Stimulated activated CD8-positive, alpha-beta memory T cell treated with anti-CD3 and anti-CD28 coated beads, Interleukin-4, amount 100 ng/mL, for 4 hours (primary cell): ENCODE measurements at places on chromosomes 4 and X.

DNA sequence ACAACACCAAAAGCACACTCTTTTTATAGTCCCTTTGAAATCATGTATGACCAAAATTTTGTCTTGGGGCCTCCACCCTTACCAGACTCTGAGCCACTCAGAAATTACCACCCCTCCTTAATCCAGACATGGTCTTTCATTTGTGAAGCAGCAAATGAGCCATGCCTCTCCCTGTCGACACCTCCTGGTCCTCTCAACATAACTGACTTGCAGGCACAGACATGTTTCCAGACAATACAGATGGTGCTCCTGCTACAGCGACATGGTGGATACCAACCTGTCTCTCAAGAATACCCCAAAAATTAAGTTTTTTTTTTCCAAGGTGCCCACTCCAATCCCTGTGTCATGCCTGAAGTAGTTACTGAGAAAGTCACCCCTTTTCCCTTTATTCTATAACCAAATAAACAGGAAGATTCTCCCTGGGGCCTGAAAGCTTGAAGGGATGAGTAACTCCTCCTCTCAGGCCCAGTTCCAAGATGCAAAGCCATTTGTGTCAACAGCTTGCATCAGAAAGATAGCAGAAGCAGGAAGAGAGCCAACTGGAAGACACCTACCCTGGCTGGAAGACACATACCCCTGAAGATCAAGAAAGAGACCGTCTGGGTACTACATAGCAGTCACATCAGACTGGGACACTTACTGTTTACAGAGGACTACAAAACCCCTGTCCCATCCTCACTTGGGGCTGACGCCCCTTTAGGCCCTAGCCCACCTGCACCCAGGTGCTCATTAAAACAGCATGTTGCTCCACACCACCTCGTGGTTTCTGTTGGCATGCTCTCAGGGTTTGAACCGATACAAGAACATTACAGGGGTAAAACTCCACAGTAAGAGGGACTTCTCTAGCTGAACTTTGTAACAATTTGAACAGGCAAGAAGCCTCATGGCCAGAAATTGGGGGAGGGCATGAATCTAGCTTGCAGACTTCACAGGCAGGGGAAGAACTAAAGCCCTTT is 5.5 kb upstream of the UGT2B17 start:
- DNase-seq = no peak

GRCh38 chrX:82782014-82782413 is 726.1 kb upstream of the POU3F4 start:
- no peak for DNase-seq

DNA sequence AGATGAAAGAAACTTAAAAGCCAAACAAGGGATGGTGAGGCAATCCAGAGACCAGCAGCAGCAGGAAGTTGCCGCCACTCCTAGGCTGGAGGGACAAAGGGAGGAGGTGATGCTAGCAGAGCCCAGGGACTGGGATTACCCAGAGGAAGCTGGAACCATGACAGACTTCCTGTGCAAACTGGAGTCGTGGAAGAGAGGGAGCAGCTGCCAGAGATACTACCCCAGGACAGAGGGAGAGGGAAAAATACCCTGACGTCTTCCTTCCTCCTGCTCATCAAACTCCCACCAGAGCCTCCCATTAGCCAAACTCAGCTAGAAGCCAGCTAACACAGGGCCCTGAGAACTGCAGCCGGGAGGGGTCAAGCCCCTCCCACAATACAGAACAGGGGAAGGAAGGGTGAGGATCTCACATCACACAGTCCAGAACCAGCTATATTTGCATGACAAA is 101.2 kb upstream of the KLF3 start:
- no peak for DNase-seq

GRCh38 chrX:49111791-49112190 is 11.7 kb downstream of the GPKOW start:
- no peak for DNase-seq

- no peak for DNase-seq
Measured at GRCh38 chr4:52076731-52077130, 25.6 kb downstream of the SPATA18 start.

DNA sequence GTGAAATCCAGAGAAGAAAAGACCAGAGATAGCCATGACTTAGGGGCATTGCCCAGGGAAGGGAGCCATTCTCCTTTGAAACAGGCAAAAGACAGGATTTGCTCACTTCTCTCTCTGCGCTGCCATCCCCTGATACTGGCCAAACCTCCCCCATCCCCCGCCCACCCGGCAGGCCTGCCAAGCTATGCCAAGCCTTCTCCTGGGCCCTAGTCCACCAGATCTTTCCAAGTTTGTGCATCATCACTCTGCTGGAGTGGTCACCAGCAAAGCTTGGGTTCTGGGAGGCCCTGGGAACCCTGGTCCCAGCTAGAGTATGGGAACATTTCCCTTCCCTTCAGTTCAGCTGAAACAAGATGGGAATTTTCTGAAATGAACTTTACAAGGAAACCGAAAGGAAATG is 18.4 kb downstream of the EFNB1 start:
- no peak for DNase-seq

DNA sequence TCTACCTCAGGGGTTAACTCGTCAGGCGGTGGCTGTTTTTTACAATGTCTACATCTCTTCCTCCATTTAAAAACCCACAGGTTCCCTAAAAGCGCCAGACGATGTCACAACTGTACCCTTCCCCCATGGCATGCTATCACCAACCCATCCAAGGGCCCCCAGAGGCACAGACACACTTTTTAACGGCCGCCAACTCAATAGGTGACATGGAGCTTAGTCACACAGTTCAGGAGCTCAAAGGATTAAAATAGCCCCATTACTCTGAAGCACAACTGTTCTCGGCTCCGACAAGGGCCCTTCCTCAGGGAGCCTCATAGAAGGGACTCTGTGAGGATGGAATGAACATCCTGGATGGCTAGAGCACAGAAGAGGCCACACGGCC is 12.4 kb downstream of the SH3KBP1 start:
- no peak for DNase-seq

DNA sequence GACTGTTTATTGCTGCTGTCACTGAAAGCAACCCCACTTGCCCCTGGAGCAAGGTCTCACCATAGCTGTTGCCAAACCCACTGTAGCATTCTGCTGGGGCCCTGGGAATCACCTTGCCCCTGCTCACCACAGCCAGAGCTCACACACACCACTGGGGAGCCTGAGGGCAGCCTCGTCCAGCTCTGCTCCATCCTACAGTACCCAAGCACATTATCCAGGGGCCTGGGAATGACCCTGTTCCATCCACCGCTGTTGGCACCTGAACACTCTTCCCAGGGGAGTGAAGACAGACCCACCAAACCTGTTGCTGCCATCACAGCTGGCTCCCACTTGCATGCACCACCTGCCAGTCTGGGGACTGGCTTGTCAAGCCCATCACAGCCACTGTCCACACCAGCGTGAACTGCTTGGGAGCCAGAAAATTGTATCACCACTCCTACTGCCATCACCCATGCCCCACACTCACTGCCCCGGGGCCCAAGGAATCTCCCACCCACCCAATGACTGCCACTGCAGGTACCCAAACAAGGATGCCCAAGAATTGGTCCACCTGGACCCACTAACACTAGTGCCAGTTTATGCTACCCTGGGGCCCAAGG is 811.3 kb downstream of the KLHL13 start:
- no peak for DNase-seq

DNA sequence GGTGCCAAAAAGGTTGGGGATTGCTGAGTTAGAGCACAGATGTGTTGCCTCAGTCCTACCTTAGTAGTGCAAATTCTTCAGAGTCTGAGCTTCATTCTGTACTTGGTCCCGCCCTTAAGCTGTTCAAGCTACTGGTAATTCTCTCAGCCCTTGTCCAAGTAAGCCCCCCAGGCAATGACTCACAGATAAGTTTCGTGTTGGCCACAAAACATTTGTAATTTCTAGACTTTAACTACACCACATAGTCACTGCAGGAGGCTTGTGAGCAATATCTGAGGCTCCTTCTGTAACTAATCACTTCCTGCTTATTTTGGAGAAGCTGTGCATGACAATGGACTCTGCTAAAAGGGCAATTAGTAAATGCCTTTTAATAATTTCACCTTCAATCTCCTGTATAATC is 1420.5 kb downstream of the PCDH7 start:
- DNase-seq = no peak

DNA sequence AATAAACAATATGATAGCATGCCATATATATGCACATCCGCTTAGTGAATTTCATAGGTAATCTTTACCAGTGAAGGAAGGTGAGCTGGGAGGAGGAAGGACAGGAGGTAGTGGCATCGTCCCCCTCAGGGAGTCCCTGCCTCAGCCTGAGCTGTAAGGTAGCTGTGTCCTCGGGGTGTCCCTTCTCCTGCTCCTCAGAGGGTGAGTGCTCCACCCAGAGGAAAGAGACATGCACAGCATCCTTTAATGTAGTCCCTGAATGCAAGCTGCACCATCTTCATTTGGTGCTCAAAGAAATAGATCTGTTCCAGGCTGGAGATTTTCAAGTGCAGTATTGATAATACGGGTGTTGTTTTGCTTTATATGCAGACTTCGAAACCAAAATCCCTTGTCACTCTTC is 330.4 kb upstream of the SFRP2 start:
- no peak for DNase-seq

DNA sequence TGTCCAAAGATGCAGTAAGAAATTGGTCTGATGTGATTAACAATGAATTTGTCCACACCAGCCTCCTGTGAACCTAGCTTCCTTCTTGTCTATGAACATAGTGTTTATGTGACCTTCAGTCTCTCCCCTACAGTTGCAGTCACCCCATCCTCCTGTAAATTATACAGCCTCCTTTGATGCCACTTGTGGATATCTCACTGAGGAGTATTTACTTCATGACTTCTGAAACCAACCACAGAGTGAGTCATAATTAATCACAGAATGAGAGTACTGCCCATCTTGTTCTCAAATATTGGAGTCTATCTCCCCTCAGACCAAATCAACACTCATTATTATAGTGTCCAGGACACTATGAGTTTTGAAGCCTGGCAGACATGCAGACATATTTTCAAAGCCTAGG is 27.3 kb upstream of the XAGE2 start:
- no peak for DNase-seq
